LNCaP clone FGC (cell line): ENCODE measurements at places on chromosomes 16 and 17.

DNA sequence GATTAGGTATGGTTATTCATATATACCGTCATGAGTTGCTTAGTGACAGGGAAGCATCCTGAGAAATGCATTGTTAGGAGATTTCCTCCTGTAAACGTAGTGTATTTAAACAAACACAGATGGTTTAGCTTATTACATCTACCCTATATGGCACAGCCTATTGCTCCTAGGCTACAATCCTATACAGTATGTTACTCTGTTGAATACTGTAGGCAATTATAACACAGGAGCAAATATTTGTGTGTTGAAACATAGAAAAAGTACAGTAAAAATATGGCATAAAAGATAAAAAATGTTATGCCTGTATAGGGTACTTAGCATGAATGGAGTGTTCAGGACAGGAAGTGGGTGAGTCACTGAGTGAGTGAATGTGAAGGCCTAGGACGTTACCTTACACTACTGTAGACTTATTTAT, 157.7 kb downstream of the CDH11 start:
- DNase-seq: no peak

- DNase-seq: no peak
These were observed 125.9 kb upstream of the HS3ST3A1 start for GRCh38 chr17:13727441-13728171.

DNA sequence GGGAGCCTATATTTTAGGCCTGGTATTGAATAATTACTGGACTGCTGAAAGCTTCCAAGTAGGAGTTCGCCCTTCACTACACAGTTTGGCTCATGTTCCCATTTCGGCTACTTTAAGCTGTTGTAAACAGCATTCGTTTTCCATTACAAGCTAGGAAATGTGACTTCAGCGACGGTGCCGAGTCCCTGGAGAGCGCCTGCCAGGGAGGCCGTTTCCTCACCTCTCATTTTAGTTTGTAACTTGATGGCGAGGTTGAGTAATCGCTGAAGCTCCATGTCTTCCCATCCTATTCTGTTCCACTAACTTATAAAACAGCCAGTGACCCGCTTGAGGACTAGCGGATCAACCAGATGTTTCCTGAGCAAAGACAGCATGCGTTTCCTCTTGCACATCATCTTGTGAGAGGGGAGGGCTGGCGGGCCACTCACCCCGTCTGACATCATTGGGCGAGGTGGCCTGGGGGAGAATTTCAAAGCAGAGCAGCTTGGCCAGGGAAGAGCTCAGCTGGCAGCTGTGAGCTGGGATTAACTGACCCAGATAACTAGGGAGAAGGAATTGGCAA, 32.9 kb downstream of the PCTP start:
- no peak for DNase-seq

DNA sequence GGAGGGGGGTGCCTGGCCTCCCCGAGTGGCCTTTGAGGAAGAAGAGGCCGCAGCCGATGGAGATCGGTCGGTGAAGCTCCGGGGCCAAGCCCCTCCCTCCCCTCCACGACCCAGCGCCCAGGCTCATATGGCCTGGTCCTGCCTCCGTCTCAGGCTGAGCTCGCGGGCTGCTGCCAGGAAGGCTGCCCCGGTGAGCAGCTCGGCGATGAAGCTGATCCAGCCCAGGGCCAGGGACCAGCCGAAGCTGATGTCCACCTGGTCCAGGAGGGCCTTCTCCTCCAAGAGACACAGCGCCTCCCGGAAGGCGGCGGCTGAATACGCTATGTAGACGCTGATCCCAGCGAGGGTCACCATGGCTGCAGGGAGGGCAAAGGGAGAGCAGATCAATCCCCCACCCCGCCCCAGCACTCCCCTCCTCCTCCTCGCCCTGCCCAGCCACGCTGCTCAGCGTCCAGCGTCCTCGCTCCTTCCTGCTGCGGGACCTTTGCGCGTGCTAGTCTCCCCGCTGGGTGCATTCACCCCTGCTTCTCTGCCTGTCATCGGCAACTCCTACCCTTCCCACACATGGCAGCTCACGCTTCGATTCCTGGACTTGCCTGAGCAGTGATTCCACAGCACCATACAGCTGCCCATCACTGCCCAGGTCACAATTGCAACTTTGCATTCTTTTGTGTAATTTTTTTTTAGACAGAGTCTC, 20.5 kb downstream of the TMEM114 start:
- no peak for DNase-seq

DNA sequence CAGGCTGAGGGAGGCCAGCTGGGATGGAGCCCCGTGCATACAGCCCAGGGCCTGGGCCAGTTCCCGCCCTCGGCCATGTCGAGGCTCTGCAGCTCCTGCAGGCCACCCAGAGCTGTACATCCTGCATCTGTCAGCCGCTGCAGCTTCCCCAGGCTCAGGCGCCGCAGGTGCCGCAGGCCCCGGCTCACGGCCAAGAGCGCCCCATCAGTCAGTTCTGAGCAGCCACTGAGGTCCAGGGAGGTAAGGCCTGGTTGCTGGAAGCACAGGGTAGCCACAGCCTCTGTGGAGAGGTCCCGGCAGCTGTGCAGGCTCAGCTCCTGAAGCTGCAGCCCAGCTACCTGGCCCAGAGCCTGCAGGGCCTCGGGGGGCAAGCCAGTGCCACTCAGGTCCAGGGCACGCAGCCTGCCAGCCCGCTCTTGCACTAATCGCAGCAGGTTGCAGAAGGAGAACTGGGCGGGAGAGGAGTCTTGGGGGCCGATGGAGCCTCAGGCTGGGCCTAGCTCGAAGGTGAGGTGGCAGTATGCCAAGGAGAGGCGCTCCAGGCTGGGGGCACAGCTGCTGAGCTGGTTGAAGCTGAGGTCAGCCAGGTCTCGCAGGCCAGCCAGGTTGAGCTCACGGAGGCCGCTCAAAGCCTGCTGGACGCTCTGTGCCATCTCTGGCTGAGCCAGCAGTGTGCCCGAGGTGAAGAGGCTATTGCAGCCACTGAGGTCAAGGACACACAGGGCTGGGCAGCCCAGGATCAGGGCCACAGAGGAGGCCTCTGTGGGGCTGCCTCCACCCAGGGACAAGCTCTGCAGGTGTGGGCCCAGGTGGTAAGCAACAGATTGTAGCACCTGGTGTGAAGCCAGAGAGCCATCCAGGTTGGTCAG, 11.4 kb downstream of the ELMO3 start:
- DNase-seq: no peak
